ENCODE measurements at places on chromosomes 16 and 17. TPM values are rescaled to one million over a fixed set of nuclear protein-coding genes. Genes with fewer than 3 reads are reported as not detected.

DNA sequence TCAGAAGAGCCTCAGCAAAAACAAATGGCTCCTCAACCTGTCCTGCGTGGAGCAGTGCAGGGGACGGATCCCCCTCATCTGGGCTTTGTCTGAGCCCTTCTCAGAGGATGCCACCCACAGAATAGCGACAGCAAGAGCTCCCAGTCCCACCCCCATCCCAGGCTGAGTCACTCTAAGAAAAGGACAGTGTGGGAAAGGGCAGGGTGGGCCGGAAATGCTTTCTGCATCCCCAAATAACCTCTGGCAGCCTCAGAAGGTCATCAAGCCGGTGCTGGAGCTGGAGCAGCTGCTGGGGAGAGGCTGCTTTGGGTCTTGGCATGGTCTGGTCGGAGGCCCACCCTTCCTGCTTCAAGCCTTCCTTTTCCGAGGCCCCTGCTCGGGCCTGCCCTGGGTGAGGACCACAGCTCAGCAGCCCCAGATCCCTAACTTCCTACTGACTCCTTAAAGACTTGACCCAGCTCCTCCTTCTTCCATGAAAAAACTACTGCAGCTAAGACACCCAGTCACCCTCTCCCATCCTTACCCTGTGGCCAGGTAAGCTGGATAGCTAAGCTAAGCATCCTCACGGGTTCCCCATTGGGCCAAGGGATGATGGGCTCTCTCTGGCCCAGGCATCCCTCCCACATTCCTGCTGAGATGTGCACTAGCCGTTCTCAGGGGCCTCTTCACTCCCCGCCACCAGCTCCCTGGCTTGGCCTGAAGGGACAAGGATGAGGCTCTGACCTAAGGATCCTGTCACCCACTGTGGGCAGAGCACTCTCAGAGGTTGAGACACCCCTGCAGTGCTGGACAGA is 8.7 kb downstream of the SLC12A4 start:
- no peak for DNase-seq

DNA sequence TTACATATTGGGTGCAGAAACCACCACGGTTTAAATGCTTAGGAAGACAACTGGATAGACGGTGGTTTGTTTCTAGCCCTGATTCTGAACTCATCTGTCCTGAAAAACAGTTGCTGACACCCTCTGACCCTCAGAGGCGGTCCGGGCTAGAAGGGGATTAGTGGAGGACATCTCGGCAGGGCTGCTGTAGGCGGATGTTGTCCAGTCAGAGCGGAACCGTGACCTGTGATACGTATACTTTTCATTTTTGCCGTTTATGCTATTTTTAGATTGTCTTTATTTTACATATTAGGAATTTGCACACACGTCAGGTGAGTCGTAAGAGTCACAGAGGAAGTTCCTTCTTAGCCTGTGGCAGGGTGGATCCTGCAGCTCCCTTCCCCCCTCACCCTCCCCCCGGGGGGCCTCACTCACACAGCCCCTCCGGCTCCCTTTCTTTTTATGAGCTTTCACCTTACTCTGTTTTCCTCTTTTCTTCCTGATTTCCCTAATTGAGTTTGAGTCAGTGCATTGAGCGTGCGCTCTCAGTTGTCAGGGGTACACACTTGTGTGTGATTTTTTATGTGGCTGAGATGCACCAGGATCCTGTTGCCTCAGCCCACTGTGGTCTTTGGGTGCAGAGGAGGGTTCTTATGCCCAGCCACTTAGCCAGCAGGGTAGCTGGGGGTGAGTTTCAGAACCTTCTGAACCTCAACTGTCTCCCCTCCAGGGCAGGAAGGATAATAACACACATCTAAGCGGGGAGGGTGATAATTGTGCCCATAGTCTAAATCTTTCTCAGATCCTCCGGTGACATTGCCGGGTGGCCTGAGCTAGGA is 211.1 kb upstream of the CHMP6 start:
- no peak for DNase-seq

- DNase-seq = no peak
Measured at GRCh38 chr17:71423871-71424546, 696.8 kb upstream of the SOX9 start.

The FNDC8 gene
- not detected for polyA plus RNA-seq

DNA sequence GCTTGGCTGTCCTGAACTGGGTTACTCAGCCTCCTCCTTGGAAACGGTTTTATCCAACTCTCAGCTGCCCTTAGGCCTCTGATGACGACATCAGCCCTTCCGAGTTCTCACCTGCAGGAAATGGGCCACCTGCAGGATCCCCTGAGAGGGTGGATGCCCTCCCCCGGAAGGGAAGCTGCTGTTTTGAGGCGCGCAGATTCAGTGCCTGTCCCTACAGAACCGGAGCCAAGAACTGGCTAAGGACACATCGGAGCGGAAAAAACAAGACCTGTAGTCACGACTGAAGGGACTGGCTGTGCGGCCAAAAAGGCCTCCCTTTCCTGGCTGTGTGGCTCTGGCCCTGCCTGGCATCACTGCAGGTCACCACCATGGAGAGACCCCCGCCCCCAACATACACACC is 11.7 kb upstream of the C16orf95 start:
- DNase-seq = no peak

GRCh38 chr16:31179219-31179746 is 656 bp upstream of the FUS start:
- DNase-seq = no peak

DNA sequence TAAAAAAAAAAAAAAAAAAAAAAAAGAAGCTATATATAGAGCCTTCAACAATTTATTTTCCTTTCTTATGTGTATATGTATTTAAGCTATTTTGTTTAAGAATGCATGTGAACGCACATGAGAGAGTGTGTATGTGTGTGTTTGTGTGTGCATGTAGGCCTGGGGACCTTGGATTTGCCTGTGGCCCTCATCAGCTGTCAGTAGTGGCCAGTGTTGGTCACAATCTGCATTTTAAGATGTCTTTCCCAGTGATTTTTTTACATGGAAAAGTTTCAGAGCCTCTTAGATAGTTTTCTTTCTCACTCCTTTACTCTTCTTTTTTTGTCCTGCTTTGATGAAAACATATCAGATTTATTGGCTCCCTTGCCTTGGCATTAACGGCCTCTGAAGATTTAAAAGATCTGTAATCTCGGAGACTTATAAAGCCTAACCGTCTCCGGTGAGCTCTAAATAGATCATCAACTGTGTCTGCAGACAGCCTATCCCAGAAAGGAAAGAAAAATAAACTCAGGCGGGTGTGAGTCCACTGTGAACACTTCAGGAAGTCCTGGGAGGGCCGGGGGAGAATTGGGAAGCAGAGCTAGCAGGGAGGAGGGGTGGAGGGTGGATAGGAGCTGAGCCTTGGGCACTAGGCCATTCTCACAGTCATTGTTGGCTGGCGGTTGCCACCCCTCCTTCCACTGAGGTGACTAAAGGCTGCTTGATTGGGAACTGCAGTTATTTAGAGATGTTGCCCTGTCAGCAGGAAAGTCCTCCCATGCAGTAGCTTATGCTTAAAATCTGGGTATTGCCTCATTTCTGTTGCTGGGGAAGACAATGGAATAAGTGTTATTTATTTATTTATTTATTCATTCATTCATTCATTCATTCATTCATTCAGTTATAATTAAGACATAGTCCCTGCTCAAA is 86.8 kb downstream of the WWP2 start:
- DNase-seq = peak; percentile 79

GRCh38 chr17:50459756-50460155 is 8.9 kb downstream of the CHAD start:
- DNase-seq = no peak

DNA sequence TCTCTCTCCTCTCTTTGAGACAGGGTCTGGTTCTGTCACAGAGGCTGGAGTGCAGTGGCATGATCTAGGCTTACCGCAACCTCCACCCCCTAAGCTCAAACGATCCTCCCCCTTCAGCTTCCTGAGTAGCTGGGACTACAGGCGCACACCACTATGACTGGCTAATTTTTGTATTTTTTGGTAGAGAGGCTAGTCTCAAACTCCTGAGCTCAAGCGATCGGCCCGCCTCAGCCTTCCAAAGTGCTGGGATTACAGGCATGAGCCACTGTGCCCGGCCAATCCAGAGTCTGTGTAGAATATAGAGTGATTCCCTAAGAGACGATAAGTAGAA is 65.8 kb upstream of the RPH3AL start:
- no peak for DNase-seq

GRCh38 chr16:29686740-29687332 is 7.9 kb downstream of the QPRT start:
- DNase-seq = no peak

GRCh38 chr17:32697728-32698625 is 178.9 kb downstream of the MYO1D start:
- DNase-seq = no peak

- DNase-seq = no peak
Measured at GRCh38 chr16:75198135-75198600, 8.8 kb downstream of the CTRB2 start.

Measured in muscle of arm (tissue), 14 donors.